Activated T-helper 1 cell treated with anti-CD3 and anti-CD28 coated beads, Interleukin-2, amount 50 U/mL, for 16 hours (primary cell): ENCODE measurements at places on chromosomes 2 and 18.
A peak's percentile ranks its signal among the peaks of the same experiment; 100 is the strongest.

DNA sequence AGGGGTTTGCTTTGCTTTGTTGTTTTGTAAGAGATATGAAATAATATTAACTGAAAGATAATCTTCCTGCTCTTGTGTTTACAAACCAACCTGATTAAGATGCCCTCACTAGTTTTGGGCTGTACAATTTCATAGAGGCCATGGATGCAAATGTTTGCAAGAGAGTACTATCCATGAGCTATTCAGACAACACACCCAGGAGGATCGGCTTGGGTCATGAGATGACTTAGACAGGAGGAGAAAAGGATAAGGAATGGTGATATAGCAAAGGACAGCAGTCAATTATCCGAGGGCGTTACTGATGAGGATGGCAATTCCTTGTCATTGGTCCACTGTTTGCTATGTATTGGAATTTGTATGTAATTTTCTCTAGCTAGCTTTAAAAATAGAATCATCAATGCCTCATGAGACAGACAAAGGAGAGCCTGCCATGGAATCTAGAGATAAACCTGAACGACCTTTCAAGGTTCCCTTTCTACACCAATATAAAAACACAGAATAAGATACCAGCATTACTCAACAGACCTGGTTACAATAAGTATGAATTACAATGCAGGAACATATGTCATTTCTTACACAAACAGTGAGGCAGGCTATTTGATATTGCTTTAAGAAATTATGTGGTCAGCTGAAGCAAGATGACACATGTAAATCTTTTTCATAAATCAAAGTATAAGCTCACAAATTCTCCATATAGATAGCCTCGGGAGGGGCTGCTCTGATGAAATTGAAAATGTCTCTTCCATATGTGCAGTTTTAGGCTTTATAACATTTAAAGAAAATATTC lies 54.4 kb upstream of the SOS1 start:
- DNase-seq = no peak

DNA sequence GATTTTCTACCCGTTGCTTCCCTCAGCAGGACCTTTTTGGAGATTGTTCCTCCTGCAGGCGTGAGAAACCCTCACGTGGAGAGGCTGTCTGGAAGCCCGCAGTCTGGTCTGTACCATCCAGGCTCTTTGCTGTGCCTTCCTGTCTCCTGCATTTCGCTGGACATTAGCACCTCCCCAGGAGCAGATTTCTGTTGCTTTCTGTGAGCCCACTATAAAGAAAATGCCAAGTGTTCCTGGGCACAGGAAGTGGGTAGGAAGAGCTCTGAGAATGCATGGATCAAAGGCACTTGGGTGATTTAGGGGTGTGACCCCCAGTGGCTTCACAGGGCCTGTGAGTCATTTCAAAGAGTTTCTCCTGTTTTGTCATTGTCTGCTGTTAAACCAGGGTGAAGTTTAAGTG lies 27.3 kb downstream of the SPTBN1 start:
- no peak for DNase-seq

- no peak for DNase-seq
Observed at GRCh38 chr2:37447446-37447845, 103.0 kb downstream of the QPCT start.

DNA sequence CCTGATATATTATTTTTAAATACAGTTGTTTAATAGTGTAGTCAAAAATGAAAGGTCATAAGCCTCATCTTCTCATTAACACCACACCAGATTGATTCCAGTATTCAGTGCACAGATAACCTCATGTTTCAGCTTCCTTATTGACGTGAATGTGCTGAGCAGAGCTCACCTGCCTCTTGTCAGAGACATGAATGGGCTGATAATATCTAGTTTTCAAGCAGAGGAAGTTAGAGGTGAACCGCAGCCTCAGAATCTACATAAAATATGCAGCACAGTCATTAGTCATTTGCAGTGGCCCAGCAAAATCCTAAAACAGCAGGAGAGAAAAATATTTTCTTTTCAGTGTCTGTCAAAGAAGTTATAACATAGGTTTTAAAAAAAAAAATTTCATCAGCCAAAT lies 216.2 kb downstream of the GBX2 start:
- no peak for DNase-seq

- DNase-seq = no peak
Observed at GRCh38 chr2:71502941-71503738, 49.8 kb downstream of the DYSF start.

DNA sequence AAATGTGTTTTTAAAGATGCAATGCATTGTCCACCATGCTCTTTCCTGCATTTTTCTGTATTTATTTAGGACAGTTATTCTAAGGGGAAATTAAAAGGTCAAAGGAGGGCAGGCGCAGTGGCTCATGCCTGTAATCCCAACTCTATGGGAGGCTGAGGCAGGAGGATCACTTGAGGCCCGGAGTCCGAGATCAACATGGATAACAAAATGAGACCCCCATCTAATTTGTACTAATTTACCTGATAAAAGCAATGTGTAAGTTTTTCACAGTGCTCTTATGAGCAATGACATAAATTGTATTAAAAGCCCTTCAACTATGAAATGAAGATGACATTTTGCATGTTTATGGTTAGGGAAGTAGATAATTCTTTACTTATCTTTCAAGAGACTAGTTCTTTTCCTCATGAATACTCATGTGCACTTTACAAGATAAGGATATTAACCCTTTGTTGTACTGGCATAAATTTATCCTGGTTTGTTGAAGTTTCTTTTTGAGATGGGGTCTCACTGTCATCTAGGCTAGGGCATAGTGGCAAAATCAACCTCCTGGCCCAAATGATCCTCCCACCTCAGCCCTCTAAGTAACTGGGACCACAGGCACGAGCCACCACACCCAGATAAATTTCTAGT lies 9.7 kb downstream of the HSBP1L1 start:
- DNase-seq = no peak

DNA sequence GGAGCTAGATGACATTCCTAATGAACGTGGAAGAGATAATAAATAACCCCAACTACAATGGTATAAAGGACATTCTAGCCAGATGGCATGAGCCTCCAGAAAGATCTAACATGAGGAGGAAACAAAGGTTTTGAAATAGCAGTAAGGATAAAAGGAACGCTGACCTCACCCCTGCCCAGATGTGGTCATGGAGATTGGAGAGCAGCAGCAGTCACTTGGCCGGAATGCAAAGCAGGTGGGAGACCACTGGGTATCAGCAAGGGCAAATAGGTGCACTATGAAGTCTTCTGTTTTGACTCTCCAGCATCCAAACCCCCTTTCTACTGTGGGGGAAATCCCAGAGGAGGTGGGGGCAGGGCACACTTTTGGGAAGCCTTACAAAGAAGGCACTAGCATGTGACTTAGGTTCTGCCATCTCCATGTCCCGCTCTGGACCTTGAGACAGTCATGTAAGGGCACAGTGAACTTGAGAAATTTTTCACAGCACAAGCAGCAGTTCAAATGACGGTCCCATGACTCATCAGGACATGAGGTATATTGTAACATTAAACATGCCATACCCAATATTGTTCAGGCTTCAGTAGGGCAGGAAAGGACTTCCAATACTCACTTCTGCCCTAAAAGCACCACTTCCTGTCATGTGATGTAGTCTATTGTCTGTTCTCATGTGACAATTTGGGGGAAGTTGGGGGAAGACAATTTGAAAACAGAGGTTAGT lies 55.2 kb downstream of the METTL4 start:
- no peak for DNase-seq

DNA sequence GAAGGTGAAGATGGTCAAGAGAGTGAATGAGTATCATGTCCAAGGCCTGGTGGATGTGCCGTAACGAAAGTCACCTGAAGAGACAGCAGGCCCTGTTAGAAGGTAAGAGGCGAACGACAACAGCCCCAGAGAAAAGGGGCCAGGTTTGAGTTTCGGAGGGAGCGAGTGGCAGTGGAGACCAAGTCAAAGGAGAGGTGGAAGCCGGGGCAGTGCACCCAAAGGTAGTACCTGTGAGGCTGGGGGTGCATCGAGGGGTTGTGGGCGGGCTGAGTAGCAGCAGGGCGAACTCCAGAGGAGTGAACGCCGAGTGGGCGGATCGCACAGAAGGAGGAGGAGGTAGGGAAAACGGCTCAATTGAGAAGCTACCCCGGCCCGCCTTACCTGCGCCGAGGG lies 358 bp downstream of the USP37 start:
- peak; percentile 61 for DNase-seq
